Bronchial epithelial cell (primary cell): ENCODE measurements at places on chromosomes 11 and 22.
A peak's percentile ranks its signal among the peaks of the same experiment; 100 is the strongest.

GRCh38 chr11:117437041-117437790 is 109.6 kb downstream of the CEP164 start:
- no peak for DNase-seq

DNA sequence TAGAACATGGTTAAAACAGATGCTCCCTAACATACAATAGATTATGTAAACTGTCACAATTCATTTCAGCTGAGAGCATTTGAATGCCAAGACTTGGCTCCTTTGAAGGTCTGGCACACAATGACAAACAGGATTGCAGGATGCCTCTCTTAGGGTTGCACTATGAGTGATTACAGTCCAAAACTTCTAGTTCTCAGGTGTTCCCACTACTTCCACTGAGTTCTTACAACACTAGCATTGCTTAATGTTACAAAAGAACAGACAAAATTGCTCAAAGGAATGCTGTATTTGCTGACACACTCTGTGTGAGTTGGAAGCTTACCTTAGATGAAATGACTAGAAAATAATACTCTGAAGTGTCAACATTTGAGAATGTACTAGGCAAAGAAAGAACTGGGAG is 2413.8 kb upstream of the RAG2 start:
- DNase-seq, result peak; percentile 20

- no peak for DNase-seq
These were observed 29.4 kb upstream of the RRAS2 start for GRCh38 chr11:14388352-14388751.

DNA sequence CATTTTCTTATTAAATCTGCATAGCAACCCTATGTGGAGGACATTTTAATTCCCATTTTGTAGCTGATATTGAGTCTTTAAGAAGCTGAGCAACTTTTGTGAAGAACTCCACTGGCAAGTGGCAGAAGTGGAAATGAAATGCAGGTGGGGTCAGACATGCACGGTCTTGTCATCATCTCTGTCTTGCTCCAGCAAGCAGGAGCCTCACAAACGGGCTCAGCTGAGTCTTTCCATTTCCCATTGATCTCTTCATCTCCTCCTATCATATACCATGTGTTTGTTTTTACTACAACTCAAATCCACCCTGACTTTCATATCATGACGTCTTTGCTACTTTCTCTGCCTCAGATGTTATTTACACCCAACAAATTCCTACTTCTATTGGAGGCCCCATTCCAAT is 97.9 kb upstream of the TENM4 start:
- peak; percentile 76 for DNase-seq

- peak; percentile 48 for DNase-seq
These were observed 226.4 kb downstream of the FAM76B start for GRCh38 chr11:95563173-95563572.

DNA sequence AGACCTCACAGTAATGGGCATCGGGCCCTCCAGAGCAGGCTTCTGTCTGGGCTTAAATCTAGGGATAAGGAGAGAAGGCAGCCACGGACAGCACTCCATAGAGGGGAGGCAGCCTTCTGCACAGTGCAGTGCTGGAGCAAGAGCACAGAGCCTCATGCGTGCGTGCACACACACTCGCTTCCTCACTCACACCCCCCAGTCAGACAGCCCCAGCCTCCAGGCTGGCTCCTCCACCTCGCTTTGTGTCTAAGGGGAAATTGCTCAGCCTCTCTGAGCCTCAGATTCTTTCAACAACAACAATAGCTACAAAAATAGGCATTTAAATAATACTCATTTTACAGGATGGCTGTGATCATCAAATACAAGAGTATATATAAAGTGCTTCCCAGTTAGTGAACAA is 26.7 kb upstream of the ETS1 start:
- no peak for DNase-seq

GRCh38 chr11:123384116-123384515 is 46.0 kb upstream of the GRAMD1B start:
- no peak for DNase-seq

- no peak for DNase-seq
These were observed 105.3 kb upstream of the E2F8 start for GRCh38 chr11:19345848-19346681.

DNA sequence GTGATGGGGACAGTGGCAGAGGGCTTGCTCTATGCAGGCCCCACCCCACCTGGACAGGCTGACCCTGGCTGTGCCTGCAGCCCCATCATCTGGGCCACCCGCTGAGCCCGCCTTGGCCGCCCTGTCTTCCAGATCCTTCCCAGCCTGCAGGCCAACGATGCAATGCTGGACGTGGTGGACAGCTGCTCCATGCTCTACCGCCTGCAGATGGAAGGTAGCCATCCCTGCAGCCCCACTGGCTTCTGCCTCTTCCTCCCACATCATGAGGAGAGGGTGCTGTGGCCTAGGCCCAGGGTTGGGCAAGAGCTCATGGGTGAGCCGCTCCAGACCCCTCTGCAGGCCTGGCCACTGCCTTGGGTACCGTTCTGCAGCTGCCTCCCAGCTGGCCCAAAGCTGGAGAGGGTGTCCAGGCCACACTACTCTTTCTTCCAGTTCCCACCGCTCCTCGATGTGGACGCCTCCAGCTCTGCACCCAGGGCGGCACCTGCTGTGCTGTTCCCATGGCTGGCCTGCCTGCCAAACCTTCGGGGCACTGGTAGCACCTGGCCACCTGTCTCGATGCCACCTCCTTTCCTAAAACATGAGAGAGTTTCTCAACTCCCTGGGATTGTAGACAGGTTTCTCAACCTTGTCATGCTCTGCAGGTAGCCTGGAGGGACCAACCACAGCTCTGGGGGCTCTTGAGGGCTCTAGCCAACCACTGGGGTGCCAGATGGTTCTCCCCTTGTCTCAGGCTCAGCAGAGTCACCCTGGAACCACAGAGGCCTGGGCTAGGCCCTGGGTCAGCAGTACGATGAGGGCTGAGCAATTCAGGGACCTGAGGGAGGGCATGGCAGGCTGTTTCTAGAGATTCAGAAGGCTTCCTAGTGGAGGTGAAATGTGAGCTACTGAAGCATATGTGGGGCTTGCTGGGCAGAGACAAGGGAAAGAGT is 9.5 kb upstream of the GTSE1 start:
- no peak for DNase-seq

- DNase-seq, result peak; percentile 56
These were observed 64.0 kb downstream of the CCDC81 start for GRCh38 chr11:86438685-86439084.

DNA sequence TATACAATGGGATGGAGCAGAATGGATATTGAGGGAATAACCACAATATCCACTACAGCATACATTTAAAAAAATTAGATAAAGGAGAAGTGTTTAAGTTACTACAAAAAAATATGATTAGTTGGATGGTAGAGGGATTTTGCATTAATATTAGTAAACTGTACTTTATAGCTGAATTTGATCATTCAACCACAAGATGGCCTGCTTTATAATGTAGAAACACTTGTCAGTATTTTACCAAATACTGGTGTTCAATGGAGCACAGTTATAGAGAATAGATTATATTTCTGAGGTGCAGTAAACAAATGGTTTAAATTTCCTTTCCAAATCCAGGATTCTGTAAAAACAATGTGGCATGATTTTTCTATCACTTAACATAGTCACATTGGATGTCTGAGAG is 818.8 kb upstream of the CHORDC1 start:
- DNase-seq, result peak; percentile 4

DNA sequence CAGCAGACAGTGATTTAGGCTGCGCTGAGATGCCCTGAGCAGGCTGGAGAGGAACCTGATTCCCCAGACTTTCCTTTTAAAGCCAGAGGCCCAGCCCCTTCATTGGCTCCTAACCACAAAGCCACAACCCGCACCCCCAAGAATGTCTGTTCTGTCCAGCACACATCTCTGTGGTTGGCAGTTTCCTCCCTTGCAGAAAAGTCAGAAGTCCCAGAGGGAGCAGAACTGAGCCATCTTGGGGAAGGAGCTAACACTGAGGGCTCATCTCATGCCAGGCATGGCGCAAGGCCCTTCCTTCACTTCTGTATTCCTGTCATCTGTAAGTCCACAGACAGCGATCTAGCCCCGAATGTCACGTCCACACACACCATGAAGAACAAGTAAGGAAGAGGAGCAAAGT is 97.1 kb upstream of the SYT13 start:
- no peak for DNase-seq

DNA sequence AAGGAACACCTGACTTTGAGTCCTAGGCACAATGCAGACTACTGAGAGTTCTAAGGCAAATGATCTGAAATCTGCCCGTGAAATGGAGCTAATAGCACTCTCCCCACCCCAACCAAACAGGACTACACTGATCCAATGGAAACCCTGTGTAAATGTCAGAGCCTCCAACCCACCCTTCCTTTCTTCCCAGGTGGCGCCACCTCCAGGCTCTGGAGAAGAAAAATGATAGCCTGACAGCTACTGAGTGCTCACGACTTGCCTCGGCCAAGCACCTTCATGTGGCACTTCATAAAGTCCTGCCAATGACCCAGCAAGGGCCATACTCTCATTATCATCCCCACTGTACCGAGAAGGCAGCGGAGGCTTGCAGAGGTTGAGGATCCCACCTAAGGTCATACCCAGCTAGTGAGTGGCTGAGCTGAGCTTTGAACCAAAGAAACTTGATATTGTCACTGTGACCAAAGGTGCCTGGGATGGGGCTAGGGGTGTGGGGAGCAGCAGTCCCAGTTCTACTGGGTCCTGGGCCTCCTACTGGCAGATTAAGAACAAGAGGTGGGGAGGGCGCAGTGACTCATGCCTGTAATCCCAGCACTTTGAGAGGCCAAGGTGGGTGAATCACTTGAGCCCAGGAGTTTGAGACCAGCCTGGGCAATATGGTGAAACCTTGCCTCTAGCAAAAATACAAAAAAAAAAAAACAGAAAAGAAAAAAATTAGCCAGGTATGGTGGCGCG is 20.5 kb downstream of the TST start:
- peak; percentile 60 for DNase-seq

GRCh38 chr11:126136507-126136906 is 73.8 kb upstream of the CDON start:
- no peak for DNase-seq

DNA sequence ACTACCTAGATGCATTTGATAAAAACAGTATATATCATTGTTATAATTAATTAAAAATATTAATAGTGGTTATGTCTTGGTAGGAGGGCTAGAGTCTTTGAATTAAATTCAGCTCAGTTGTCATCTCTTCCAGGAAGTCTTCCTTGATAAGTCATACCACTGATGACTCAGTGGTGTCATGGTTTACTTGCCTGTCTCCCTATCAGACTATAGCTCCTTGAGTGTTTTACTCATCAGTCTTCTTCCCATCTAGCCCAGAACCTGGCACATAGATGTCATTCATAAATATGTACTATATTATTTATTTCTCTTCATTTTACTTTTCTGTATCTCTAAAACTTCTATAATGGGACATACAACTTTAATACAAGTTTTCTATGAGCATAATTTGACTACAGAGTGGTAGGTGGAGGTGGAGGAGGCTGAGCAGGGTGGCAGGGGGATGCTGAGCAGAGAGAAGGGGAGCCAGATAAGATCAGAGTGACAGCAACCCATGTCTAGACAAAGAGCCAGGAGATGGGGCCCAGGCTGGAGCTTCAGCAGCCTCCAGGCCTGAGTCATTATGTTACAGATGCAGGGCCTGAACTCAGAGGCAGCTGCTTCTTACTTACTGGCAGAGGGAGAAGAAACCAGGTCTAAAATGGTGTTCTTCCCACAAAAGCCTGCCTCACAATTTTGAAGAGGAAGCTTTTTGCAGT is 82.3 kb upstream of the PHOX2A start:
- DNase-seq, result peak; percentile 65

- no peak for DNase-seq
These were observed 3.8 kb upstream of the PYGM start for GRCh38 chr11:64763526-64764039.

DNA sequence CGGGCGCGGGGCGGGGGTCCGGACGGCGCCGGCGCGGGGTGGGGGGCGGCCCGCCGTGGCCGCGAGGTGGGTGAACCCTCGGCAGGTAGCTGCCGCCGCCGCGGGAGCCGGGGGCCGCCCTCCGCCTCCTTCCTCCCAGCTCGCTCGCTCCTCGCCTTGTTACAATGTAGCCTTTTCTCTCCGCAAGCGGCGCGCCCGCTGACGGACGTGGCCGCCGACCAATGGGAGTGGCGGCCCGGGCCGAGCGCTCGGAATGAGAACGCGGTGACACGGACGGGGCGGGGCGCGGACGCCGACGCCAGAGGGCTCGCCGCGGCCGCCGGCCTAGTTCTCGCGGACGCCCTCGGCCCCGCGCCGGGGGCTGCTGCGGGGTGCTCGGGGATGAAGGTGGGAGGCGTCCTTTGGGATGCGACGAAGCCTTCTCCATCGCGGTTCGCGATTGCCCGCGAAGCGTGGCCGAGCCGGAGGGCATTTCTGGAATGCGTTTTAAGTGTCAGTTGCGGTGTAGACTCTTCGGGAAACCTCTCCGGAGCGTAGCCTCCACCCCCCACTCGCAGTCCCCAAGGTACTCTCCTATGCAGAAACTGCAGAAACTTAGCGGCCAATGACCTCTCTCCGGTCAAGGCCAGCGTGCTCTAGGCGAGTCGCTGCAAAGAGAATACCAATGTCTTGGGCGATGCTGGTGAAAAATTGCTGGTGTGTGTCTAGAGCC is 734 bp downstream of the PRDM11 start:
- peak; percentile 78 for DNase-seq

DNA sequence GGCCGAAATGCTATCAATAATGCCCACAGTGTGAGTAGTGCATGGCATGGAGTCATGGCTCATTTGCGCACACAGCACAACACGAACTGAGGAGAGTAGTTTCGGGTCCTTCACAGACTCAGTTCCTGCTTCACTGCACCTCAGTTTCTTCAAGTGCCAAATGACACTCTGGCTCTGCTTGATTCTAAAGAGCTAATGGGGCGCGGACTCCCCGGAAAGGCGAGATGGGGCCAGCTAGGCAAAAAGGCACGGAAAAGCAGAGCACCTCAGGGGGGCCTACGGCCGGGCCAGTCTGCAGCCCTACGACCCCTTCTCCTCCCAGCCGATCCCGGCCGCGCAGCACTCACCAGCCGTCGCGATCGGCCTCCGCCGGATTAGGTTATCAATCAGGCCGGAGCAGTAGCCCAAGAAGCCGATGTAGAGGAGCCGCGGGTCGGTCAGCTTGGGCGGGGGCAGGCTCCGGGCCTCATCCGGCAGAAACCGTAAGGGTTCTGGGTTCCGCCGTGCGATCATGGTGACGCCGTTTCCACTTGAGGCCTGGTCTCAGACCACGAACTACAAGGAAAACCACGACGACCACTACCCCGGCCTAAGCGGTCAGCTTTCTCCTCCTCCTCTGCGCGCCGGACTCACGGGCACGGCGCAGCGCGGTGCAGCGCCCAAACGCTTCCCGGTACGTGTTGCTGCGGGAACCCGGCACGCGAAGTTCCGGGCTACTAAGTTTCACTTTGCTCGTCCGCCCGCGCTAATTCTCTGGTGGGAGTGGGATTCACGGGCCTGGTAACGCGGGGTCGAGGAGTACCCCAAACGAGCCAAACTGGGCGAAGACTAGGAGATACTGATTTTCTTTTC is at the start of gene NDUFC2:
NDUFC2 (minus strand) TSS at position 631 of the 852 bp plus-strand sequence; CDS start at position 513, 118 bp downstream.
- DNase-seq, result peak; percentile 51
